CD14-positive monocyte (primary cell): ENCODE measurements at places on chromosomes 4 and X. TPM values are rescaled to one million over a fixed set of nuclear protein-coding genes. Genes with fewer than 3 reads are reported as not detected.

DNA sequence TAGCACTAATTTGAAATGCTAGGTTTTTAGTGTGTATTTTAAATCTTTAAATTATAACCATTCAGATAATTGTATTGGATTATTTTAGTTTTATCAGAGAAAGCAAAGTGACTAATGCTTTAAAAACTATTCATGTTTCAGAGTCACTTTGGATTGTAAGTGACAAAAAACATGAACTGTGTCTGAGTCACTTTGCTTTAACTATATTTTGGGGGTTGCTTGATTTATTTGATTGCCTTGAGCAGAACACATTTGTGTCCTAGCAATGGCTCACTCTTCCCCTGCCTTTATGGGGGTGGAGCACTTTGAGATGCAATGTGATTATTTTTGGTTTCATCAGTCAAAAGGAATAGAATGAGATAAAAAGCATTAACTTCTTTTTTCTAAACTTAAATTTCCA, 188.4 kb upstream of the ARX start:
- DNase-seq: no peak

Gene DOCK11
- 12.3 and 34.8 TPM in 2 replicates for polyA plus RNA-seq

DNA sequence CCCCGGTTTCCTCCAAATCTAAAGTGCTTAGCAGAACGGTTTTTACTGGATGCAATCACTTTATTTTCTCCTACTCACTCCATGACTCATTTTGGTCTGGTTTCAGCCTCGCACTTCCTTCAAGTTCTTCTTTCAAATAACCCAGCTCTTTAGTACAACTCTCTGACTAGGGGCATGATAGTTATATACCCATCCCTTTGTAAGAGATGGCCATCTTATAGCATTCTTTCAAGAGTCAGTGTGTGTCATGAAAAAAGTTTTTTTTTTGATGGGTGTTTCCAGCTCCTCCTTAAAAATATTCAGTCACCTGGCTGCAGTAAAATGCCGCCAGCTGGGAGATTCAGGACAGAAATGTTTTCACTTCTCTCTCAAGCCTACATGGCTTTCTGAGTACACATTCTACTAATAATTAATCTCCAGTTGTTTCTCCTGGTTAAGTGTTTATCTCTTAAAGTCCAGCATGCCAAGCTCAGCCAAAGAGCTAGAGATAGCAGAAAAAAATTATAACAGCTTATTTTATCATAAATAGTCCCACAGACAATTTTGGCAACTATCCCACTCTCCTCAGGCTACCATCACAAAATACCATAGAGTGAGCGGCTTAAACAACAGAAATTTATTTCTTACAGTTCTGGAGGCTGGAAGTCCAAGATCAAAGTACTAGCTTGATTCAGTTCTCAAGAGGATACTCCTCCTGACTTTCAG, 139.3 kb downstream of the GASK1B start:
- peak; percentile 80 for DNase-seq

DNA sequence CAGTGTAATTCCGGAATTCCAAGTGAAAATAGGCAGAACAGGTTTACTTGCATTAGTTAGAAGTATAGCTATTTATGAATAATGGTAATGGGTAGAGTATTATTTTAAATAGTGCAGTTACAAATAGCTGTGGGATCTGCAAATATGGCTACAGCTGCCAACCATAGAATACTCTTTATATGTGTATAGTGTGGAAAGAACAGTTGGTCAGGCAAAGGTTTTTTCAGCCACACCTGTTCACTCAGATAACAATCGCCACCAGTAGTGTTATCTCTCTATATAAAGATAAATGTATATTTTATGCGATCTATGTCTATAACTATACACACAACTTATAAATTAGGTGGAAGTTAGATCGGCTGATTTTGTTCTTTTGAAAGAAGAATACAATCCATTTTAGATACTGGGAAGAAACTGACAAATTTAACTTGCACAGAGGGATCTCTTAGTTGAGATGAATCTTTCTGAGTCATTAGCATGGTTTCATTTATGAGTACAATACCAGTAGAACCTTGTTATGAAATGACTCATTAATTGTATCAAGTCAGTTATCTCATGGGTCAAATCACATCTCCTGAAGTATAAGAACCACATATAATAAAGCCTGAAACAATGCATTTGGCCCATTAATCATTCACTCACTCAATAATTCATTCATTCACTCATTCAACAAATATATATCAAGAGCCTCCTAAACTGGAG, 100.9 kb upstream of the NR3C2 start:
- DNase-seq: no peak

DNA sequence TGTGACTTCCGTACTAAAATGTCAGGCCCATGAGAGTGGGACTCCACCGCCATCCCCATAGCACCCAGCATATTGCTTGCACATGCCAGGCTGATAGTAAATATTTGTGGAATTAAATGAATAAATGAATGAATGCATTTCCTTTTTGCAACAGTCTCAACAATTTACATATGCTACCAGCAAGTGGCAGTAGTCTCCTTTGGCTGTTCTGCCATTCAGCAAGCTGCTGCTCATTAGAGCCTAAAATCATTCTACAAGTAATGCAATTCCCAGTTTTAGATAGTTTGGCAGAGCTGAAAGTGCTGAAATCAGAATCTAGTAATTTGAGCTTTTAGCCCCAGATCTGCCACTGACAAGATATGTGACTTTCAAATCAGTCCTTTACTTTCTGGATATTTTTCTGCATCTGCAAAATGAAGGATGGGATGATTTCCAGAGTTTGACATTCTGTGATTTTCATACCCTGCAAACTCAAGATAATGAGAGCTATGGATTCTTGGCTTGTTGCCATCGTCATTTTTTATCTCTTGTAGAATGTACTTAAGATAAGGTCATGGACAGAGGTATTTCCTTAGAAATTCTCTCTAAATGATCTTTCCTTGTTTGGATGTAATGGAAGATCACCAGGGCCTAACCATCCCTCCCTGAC, 35.7 kb upstream of the INTS6L start:
- peak; percentile 44 for DNase-seq

GRCh38 chr4:141346144-141346543, 125.4 kb downstream of the ZNF330 start:
- peak; percentile 62 for DNase-seq

DNA sequence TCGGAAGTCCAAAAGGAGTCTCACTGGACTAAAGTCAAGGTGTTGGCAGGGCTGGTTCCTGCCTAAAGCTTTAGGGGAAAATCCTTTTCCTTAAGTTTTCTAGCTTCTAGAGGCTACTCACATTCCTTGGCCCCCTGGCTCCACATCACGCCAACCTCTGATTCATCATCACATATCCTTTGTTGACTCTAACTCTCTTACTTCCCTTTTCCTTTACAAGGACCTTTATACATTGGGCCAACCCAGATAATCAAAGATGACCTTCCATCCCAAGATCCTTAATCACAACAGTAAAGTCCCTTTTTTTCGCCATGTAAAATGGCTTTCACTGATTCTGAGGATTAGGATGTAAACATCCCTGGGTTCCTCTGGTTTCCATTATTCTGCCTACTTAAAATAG, 146.4 kb upstream of the DCAF8L1 start:
- DNase-seq: no peak

GRCh38 chrX:134685668-134686067, 27.4 kb upstream of the PLAC1 start:
- no peak for DNase-seq

DNA sequence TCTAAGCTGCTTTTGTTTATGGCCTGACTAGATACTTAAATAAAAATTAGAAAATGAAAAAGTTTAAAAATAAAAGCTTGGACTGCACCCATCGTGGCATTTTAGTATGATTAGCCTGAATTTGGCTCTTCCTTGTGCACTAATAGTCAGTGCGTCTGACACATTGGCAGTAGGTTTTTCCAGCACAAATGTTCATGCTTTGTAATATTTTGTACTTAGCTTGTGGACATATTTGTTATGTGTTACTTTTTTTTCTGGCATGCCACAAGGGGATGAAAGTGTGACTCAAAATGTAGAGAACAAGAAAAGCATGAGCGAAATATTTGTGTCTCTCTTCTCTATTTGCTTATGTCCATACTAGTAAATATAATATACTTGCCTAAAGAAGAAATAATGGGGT, 359.3 kb downstream of the ADGRL3 start:
- DNase-seq: no peak

Gene RPA4
- 0.19 and 1.1 TPM in 2 replicates for polyA plus RNA-seq

- DNase-seq: no peak
Observed at GRCh38 chrX:120299928-120300327, 11.3 kb downstream of the TMEM255A start.

Gene ZNF182
- 0.99 TPM for polyA plus RNA-seq
